ENCODE measurements at places on chromosomes 6 and 20. TPM values are rescaled to one million over a fixed set of nuclear protein-coding genes. Genes with fewer than 3 reads are reported as not detected.

DNA sequence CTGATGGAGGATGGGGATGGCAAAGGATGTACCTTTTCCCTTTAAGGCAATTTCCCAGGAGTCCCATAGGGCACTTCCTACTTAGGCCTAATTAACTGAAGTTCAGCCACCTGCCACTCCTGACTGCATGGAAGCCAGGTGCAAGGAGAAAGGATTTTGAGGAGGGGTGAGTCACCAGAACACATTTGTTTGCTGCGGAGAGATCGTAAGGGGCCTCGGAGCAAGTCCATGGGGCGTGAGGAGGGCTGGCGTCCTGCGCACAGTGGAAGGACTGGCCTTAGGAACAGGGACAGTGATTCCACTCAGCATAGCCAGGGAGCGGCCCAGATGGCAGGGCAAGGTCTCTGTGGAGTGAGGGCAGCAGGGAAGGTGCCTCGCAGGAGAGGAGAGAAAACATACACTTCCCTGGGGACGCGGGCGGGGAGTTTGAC, 11.8 kb upstream of the MAP1LC3A start:
- DNase-seq: no peak

GRCh38 chr6:12228447-12229146, 61.6 kb upstream of the EDN1 start:
- no peak for DNase-seq

GRCh38 chr6:166297606-166298005, 10.6 kb downstream of the PRR18 start:
- DNase-seq: no peak

TFAP2A gene
- 2.6 TPM for total RNA-seq

DNA sequence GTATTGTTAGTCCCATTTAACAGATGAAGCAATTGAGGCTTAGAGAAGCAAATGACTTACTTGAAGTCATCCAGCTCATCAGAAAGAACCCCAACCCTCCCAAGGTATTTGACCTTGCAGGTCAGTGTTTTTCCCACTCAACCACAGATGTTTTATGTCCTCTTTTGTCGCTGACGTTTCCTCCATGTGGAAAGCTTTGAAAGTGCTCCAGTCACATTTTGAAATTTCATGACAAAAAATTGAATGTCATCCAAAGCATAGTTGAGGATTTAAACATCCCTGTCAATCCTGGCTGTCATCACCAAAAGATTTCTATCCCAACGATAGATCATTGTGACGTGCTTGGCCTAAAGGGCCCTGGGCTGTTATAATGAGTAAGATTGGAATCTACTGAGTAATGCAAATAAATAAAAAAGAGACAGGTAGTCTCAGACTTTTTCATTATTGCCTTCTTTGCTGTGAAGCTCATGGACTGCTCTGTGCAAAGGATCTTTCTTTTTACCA, 102.7 kb downstream of the TSHZ2 start:
- peak; percentile 37 for DNase-seq

GRCh38 chr20:52275181-52275691, 83.7 kb upstream of the ZFP64 start:
- DNase-seq: peak; percentile 76

DNA sequence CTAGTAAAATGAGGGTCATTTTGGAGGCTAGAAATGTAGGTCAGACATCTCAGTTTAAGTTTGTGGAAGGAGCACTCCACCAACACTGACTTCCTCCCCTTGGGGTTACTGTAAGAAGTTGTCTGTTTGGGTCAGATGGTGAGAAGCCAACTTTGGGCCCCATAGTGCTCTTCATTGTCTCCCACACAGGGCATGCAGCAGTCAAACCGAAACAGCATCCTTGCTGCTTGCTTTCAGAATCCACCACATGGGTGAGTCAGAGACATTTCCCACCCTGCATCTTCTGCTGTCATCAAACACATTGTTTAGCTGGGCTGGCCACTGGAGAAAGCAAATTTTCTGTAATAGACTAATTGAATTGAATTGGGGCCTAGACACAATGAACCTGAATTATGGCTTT, 16.8 kb downstream of the IL17F start:
- peak; percentile 7 for DNase-seq

- DNase-seq: no peak
Measured at GRCh38 chr6:34319471-34319885, 70.7 kb upstream of the SMIM29 start.

Data from fibroblast of villous mesenchyme (primary cell).